ENCODE measurements at places on chromosomes 5 and 9.

- no peak for DNase-seq
These were observed 57.4 kb downstream of the GCNT1 start for GRCh38 chr9:76516350-76516749.

- DNase-seq: no peak
These were observed 280.0 kb upstream of the MAP3K1 start for GRCh38 chr5:56535347-56535746.

DNA sequence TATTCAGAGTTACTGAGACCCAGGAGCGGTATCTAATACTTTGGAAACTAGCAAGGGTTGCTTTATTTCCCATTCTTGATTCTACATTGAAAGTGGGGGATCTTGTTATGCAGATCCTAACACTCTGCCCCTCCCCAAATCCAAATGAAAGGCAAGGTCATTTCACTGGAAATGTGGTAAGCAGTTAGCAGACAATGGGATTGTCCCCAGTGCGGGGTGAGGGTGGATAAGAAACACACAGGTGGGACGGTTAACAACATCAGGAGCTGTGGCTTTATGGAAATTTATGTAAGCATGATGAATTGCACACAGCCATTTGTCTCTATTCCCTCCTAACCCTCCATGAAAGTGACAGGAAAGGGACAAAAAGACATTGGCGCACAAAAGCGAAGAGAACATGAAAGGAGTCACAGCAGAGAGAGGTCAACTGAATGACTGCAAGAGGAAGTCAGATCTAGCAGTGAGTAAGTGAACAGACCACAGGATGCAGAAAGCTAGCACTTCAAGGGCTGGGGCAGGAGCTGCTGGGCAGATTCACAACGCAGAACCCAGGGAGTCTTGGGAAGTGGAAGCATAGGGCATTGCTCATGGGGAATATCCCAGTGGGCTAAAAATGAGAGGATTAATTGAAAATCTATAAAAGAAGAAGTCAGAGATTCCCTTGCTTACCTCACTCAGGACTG, 184.4 kb downstream of the HSD17B3 start:
- DNase-seq: no peak

DNA sequence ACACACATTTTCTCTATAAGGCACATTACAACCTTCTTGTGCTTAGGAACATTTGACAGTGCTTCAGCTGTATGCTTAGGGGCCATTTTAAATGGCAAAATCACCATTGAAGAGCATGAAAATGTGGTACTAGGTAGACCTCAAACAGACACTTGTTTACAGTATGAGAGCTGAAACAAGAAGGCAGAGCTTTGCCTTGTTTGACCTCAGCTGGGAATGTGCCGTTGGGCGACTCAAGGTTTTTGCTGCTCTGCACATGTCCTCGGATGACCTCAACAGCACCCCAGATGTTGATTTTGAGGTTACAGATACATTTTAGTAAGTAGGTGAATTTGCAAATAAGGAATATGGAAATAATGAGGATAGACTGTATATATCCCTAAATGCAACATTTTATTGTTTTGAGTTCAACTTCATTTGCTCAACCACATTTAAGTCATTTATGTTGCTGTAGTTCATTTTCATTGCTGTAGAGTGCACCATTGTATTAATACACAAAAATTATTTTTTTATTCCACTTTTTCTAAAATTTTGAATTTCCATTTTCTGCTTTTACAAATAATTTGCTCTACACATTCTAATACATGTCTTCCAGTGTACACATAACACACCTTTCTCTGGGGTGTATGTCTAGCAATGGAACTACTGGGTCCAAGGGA, 206.8 kb downstream of the NR3C1 start:
- no peak for DNase-seq

GRCh38 chr9:125767349-125767748, 20.2 kb downstream of the PBX3 start:
- DNase-seq: no peak

- DNase-seq: peak; percentile 18
These were observed at the start of gene RGS14 for GRCh38 chr5:177357459-177358351. TSS of gene RGS14 (plus strand) at chr5:177357924. CDS start at chr5:177358025, 101 bp downstream.

Measured in astrocyte of the spinal cord (primary cell).